ELR (cell line): ENCODE measurements at places on chromosomes 13 and 19.

DNA sequence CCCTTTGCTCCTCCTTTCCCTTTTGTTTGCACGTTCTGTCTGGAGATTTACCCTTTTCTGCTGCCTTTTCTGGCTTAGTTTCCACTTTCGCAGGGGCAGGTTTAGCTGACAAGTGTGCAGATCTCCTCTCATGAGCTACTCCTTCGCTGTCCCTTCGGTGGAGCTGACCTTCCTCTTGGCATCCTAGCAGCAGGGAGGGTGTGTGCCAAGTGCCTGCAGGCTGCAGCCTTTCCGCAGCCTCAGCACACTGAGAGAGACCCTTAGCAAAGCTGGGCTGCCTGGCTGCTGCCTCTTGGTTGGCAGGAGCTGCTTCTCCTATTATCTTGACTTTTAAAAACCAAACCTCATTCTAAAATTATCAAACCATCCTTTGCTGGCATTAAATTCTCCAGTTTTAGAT lies 132.5 kb downstream of the DNAJC3 start:
- no peak for DNase-seq

DNA sequence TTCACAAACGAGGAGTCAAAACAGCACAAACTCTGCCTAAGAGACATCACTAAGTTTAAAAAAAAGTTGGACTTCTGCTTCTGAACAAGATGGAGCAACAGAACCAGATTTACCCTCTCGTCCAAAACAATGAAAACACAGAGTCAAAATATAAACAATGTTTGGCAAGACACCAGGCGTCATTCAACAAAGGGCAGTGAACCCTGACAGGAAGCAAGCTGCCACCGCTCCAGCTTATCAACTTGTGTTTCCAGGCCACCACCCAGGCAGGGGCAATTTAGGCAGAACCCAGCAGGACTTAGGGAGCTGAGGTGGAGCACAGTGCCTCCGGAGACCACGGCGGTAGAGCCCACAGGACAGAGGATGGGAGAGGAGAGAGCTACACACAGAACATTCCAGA lies 8.6 kb upstream of the NAPA start:
- no peak for DNase-seq

- DNase-seq = peak; percentile 77
These were observed 436 bp upstream of the BBC3 start for GRCh38 chr19:47231215-47232054.

DNA sequence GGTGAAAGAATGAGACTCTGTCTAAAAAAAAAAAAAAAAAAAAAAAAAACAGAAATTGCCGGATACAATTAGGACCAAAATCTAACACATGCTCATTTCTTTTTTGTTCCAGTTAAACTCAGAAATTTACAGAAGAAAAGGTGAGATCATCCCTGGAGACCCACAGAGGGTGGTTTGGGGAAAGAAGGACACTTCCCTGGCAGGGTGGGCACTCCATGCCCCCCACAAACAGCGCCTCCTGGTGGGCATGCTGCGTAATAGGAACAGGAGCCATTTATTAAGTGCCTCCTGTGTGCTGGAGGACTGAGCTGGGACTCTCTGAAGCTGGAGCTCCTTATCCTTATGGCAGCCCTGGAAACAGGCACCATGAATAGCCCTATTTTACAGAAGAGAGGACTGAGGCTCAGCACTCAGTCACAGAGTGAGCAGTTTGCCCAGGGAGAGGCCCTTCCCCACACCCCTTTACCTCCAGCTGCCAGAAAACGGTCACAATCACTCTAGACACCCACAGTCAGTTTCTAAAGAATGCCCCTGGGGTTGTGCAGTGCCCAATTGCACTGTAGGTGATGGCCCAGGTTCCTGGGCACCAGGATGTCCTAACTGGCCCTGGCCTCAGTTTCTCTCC lies 10.1 kb downstream of the C19orf38 start:
- peak; percentile 63 for DNase-seq

DNA sequence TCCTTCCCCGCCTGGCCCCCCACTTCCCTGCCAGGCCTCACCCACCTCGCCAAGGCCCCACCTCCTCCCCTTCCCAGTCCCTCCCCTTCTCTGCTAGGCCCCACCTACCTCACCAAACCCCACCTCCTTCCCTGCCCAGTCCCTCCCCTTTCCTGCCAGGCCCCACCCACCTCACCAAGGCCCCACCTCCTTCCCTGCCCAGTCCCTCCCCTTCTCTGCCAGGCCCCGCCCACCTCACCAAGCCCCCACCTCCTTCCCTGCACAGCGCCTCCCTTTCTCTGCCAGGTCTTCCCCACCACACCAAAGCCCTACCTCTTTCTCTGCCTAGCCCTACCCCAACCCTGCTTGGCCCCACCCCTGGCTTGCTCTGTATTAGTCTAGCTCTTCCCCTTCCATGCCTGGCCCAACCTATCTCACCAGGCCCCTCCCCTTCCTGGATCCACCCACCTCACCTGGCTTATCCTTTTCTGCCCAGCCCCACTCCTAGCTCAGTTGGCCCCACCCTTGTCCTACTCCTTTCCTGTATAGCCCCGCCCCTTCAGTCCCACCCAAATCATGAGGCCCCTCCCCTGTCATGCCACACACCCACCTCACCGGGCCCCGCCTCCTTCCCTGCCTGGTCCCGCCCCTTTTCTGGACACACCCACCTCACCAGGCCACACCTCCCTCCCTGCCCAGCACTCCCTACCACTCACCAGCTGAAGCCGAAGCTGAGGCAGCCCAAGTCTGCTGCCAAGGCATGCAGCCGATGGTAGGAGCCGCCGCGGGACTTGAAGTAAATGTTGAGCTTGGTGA lies 16.2 kb downstream of the CERS1 start:
- DNase-seq = peak; percentile 55

DNA sequence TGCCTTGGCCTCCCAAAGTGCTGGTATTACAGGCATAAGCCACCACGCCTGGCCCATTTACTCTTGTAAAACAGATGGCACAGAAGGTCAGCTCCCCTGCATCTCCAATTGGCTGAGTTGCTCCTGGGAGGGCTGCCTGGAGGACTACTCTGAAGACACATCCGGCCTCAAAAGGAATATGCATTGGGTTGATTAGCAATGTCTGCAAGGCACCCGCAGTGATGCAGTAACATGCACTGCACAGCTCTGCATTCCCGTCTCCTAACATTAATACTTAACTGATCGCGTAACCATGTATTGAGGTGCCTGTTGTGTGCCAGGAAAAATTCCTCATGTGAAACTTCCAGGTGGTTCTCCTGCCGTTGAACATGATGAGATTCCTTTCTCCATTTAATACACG lies 5.0 kb downstream of the ELAVL3 start:
- DNase-seq = no peak

DNA sequence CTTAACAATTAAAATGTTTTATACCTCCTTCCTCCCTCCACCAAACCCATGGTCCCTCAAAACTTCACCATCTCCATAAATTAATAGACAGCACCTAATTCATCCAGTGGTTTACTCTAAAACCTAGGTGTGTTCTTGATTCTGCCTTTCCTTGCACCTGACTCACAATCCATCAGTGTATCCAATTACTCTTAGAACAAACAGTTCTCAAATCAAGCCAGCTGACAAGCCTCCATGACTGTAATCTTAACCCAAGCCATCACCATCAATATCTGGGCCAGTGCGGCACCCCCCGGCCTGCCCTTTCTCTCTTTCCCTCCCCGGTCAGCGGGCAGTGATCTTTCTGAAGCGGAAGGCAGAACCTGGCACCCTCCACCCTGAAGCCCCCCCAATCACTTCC lies 75.6 kb downstream of the TNFRSF19 start:
- DNase-seq = no peak

DNA sequence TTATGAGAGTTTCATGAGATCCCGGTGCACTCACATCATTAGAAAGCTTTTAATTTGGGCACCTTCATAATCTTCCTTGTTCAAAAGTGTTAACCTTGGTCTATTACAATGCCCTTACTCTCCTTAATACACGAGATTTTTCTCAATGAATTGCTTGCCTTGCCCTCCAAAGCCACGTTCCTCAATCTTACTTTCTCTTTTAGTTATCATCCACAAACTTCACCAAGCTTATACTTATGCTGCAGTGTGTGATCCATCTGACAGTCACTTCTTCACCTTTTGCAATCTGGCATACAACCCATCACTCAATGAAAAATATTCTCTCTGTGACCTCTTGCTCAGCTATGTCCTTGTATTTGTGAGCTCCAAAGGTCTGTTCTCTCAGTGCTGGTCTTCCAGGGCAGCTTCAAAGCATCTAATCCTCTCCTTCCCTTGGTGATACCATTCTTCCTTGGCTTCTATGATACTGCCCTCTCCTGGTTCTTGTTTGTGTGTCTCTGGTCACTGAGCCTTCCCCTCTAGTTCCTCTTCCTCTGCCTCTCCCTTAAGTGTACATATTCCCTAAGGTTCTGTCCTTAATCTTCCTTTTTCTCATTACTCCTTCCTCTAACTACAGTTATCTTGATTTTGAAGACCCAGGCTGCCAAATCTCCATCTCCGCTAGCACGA lies 202.2 kb upstream of the STARD13 start:
- DNase-seq = peak; percentile 63

DNA sequence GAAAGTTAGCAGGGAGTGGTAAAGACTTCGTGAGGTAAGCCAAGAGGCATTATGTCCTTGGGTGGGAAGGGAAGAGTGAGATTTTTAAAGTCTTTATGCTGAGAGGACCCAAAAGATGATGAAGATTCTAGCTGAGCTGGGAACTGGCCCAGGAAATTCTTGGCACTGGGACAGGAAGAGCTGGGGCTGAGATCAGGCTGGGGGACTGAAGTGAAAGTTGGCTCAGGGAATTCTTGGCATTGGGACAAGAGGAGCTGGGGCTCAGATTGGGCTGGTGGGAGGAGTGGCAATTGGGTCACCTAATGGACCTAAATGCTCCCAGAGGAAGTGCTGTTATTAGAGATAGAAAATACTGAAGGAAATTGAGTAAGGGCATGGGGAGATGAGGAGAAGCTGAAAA lies 8.8 kb downstream of the SCEL start:
- DNase-seq = no peak

DNA sequence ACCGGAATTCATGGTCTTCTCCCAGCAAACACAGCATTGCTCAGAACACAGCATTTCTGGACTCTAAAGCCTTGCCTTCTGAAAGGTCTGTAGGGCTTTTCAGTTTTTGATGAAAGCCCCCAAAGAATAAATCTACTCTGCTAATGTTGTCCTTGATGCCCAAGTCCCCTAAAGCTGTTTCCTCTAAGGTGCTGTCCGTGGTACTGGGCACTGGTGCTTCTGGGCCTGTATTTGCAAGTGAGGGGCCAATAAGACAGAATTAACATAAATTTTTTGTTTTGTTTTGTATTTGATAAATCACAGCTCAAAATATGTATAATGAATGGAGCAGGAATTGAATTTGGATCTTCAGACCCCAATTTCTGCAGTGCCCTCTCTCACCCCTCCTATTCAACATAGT lies 12.1 kb upstream of the LGALS13 start:
- peak; percentile 8 for DNase-seq

GRCh38 chr19:1470055-1470304 lies 9.0 kb downstream of the C19orf25 start:
- DNase-seq = no peak

DNA sequence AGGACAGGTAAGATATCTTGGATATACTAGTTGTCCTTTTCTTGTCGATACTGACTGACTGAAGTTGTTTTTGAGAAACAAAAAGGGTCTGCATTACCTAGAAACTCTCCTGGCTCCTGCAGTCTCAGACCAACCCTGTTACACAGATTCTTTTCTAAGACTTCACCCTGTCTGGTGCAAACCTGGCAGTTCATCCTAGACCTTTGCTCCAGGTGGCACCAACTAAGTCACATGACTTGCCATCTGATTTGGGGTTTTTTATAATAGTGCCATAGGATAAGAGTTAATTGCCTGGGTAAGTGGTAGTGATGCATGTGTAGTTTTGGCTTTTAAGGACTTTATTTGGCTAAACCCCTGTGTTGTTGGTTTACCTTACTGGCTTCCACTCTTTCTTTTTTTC lies 14.3 kb downstream of the CHAMP1 start:
- no peak for DNase-seq

GRCh38 chr19:43625918-43626579 lies 6.6 kb upstream of the ZNF428 start:
- DNase-seq = peak; percentile 18

DNA sequence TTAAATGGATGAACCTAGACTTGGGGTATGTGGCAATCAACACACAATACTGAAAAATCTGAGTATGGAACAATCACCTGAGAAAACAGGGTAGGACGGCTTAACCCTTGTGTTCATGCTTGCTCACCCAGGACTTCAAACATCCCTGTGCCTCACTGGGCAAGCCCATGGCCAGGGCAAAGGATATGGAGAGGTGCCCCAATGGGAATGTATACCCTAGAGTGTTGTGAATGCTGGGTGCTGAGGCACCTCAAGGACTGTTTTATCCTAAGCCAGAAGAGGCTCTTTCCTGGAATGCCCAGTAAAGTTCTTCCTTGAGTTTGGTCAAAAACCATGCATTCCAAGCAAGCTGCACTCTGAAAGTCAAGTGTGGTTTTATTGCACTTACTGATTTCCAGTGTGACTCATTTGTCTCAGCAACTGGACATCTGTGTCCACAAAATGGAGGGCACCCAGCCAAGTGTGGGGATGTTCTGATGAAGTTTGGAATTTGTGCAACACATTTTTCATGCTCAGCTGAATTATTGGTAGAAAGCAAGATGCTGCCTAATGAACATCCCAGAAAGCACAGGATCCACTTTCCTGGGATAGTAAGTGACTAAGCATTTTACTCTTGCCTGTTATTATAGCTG lies 531.3 kb downstream of the RFC3 start:
- DNase-seq = peak; percentile 87

GRCh38 chr13:113836768-113837559 lies 26.9 kb downstream of the GAS6 start:
- DNase-seq = peak; percentile 63

- DNase-seq = peak; percentile 40
These were observed 51.9 kb downstream of the CELF5 start for GRCh38 chr19:3276341-3276799.

DNA sequence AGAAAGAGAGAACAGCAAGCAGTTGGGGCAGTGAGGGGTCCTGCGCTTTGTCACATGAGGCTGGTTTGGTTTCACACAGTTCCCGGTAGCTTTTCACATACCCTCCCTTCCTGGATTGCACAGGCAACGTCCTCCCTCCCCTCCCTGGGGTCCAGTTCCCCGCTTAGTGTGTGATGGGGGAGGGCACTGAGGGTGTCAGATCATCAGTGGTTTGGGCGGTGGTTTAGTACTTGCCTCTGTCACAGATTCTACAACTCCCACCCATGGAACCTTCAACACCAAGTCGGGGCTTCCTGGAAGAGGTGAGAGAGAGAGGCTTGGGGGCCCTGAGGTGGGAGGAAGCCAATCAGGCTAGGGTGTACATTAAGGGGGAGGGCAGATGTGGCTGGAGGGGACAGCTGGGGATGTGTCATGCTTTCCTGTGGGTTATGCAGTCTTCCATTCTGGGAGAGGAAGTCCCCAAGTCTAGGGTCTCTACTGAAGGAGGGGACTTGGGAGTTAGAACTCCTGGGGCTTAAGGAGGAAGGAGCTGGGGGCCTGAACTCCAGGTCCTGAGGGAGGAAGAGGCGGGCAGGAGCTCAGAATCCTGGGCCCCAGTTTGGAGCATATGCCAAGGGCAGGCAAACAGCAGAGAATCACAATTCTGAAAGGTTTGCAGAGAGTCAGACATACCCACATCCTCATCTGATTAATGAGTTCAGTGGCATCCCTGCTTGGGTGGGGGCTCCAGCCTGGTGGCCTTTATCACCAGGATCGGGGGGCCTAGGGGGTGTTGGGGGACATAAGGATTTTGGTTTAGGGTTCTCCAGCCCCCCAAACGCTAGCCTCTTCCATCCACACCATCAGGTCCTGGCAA lies at the start of gene NKG7:
NKG7 (minus strand) TSS at position 6 of the 856 bp plus-strand sequence. CDS start 119 bp downstream, outside the sequence.
- no peak for DNase-seq

- no peak for DNase-seq
These were observed 107.9 kb downstream of the GGACT start for GRCh38 chr13:100480676-100481075.
